NCI-H1092 (cell line): ENCODE measurements at places on chromosomes 7 and 10.

DNA sequence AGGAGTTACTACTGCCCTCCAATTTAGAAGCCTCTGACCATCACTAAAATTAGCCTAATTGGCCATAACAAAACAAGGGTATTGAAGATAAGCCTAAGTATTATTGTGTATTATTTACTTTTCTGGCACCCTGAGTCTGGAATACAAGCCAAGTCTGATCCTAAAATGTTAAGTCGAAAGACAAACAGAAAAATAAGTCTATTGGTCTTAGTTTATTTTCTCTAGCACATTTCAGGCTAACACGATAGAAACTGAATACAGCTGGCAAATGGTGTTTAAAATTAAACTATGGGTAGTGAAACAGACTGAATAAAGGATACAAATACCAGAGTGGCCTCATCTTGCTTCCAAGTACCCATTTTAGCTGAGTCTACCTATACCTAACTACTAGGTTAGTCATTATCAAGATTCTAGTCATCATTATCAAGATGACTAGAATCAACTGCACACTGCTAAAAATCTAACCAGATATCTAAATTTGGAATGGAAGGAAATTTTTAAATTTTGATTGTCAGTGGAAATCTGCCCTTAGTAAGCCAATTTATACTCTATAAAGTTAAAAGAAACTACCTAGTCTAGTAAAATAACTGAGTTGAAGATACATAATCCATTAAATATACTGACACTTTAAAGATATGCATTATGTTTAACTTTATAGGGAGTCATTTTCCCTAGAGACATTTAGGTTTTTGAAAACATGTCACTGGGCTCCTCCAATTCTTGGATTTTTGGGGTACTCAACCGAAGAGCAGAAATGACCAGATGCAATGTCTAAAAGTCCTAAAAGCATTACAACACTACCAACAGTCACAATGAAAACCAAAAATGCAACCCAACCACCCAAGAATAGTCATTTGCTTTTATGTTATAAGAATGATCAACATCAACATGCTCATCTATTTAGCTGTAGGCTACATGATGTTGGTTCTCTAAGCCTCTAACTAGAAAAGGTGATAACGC, 80.9 kb downstream of the NT5C2 start:
- DNase-seq, result no peak

GRCh38 chr10:16049050-16049449, 188.7 kb upstream of the MINDY3 start:
- no peak for DNase-seq

DNA sequence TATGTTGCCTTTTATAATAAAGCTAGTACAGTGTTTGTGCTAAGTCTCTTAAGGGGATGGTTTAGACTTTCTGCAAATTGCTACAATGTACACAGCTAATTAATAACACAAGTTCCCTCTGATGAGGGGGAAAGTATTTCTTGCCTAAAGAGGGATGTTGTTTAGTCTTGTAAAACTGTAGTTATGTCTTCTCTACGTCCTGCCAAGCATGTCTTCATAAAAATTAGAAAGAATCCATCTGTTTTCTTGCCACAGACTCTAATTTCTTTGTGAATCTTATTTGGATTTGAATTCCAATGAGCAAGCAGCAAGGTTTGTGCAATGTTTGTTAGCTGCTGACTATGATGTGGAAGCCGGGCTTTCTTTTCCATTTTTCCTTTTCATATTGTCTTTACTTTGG, 28.2 kb downstream of the ADARB2 start:
- no peak for DNase-seq

- no peak for DNase-seq
Observed at GRCh38 chr7:84536271-84536870, 341.8 kb upstream of the SEMA3A start.

GRCh38 chr7:51182636-51183166, 133.9 kb downstream of the COBL start:
- no peak for DNase-seq

DNA sequence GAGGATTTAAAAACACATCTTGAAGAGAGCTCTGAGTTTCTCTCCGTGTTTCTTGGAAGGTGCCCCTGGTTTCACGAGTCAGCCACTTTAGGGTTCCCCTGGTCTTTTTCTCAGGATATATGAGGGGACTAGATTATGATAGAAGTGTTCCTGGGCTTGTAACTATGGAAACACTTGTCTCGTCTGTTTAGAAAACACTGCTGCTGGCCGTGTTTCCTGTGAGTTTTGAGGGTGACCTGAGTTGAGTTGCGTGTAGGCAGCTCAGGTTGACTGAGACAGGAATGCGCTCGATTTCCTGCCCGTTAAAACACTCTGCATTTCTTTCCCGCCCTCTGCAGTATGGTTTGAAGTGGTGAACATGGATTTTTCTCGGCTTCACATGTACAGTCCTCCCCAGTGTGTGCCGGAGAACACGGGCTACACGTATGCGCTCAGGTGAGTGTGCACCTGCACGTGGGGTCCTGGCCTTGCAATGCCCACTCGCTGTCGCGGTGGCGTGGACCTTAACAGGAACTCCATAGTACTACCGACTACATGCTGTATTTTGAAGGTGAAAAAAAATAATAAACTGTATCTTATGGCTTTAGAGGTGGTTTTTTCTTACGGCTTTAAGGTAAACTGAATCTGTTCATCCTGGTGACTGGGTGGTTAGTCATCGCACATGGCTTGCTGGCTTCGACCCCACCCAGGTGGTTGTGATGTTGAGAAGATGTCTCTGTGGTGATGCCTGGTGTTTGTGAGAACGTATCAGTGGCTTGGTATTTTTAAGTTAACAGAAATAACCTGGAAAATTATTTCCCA, at the start of gene SUN1:
TSS of gene SUN1 (plus strand) at position 310 of the 801 bp plus-strand sequence. CDS start at position 359, 49 bp downstream.
- no peak for DNase-seq

- no peak for DNase-seq
Observed at GRCh38 chr10:26000971-26001370, 66.9 kb downstream of the MYO3A start.

GRCh38 chr7:47444376-47445098, 137.4 kb downstream of the TNS3 start:
- DNase-seq, result no peak

DNA sequence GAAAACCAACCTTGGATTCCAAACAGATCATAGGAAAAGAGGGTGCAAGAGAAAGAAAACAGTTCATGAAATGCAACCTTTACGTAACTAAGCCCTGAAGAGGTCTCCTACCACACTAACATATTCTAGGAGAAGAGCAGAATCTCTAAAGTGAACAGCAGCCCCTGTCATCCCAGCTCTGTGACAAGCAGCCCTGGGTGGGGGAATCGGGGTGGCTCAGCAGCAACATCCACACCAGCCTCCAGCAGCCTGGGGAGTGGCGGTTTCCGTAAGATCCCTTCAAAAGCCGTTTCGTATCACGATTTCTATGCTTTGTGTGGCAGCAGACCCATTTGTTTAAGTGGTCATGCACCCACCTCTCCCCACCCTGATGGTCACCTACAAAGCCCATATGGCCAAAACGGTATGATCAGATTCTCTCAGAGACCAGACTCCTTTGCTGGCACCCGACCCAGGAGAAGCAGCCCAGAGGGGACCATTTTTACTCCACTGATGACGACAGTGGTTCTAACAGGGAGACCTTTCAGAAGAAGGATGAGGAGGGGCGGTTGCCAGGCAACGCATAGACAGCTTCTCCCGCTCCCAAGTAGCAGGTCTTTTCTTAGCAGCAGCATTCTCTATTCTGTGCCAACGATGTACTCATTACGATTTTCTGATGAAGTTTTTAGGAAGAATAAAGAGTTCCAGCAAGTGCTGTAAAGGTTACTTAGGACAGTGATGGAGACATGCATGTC, 300.6 kb downstream of the DNAJB6 start:
- no peak for DNase-seq

DNA sequence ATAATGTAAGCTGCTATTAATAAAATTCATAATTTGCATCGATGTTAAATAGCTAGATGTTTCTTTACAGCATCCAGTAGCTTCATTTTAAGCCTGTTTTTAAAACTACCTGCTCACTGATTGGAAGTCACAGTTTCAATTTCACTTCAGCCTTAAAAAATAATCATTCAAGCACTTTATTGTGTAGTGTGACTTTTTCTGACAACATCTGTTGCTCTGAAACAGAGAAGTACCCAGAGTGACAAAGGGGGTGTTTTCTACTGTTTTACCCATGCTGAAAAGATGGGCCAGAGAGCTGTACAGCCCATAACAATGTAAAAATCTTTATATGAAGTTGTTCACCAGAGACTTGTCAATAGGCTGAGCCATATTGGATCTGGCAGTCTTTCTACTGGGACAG, 437.2 kb downstream of the MDFIC start:
- DNase-seq, result no peak

DNA sequence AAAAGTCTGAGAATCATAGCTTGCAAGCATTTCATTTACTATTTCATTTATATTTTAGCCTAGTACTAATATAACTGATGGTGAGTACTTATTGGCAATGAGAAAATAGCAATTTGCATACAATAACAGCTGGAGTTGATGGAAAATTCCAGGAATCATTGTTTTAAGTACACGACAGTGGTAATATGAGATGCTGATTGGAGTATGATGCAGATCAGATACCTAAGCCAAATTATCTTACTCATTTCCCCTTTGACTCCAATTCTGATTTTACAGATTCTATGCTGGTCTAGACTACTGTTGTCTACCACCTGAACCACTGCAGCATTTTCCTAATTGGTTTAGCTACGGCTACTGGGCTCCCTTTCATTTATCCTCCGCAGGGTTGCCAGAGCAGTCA, 36.7 kb downstream of the GNG11 start:
- DNase-seq, result no peak

DNA sequence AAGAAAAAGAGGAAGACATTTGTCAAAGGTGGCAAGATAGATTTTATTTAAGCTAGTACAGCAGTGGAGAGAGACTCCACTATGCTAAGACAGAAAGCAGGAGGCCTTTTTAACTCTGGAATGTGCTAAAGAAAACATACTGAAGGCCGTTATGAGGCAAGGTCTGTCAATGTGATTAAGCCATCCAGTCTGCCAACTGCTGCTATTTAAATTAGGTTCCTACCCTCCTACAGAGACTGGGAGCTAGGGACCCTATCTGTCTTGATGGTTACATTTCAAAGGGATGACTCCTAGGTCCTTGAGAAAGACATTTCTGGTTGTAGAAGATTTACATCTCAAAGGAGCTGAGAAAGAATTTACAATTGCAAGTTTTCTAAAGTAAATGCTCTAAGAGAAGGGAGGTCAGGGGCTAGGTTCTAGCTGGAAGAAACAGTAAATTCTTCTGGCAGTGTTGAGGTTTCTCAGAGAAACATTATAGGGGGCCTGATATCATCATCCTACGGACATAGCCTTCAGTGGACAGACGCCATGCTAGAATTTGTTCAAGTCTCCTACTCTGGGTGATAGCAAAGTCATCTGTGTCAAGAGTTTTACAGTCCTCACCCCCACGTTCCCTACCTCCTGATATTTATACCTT, 211.6 kb downstream of the PHF14 start:
- DNase-seq, result no peak

- no peak for DNase-seq
Observed at GRCh38 chr10:4804465-4804864, 21.5 kb upstream of the AKR1E2 start.

DNA sequence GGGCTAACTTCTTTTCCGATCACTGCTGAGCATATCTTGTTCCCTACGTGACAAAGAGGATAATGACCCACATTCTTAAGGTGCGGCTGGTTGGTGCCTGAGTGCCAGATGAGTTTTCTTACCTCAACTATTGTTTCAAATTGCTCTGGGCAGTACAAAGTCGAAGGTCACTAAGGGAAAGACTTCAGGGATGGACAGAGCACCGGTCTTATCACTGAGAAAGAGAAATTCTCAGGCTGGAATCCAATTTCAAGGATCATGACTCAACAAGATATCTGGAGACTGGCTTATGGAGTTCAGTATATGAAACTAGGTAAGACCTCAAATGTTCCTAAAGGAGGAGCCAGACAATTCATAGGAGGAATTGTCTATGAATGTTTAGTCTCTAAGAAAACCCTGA, 780.3 kb downstream of the SUGCT start:
- no peak for DNase-seq

DNA sequence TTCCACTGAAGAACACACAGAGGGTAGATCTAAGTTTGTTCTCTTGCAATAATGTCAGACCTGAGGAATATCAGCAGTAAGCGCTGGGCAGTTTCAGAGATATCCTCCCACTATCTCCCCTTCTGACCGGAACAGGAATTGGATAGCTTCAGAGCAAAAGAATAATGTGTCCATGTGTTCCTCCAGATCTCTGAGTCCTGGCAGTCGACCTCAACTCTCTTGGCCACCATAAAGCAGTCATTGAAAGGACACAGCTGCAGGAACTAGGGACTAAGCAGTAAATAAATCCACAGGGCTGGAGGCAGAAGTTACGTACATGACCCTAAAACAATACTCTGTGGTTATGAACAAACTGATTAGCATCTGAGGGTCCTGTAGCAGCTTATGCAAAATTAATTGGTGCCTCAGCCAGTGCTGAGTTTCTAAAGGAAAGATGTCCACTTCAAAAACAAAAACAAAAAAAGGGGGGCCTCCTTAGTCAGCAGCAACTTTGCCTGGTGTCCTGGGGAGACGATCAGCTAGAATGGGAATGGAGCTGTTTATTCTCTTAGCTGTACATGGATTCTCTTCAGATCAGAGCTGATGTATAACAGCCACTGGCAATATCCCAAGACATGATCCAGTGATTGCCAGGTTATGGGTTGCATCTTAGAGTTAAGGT, 6.4 kb upstream of the PRTFDC1 start:
- DNase-seq, result no peak

DNA sequence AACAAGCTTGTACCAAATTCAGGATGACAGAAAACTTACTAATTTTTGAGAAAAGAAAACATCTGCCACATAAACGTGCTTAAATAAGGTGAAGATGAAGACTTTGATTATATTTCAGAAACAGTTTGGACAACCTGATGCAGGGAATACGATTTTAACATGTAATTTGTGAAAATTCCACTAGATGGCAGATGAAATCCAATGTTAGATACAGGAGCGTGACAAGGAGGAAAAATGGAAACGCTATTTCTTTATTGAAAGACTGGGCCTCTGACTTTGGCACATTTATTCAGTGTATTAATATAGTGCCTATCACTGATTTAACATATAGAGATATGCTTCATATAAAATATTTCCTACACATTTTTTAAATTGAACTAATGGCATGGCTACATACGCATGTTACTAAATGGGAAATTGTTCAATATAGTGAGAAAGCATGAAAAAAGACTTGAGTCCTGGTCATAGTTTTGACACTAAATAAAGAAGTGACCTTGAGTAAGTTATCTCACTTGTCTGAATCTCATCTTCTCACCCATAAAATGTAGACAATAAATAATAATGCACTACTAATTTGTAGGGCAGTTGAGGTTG, 60.7 kb downstream of the CD36 start:
- peak; percentile 68 for DNase-seq

GRCh38 chr10:127990846-127991542, 84.1 kb downstream of the PTPRE start:
- DNase-seq, result no peak

DNA sequence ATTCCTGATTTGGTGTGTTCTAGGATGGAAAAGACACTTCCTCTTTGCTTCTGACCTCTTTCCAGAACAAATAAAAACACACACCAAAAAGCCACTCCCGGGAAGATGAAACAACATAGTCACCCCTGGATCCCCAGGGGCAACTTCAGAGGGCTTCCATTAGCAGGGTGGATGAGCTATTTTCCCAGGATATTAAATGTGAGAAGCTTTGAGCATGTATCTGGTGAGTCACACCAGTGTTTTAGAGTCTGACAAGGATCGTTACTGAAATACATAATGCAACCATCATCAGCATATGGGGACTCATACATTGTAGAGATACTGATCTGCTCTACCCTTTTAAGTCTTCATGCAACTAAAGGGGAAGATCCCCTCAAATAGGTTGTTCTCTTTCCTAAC, 115.5 kb upstream of the ZNF438 start:
- DNase-seq, result no peak

- no peak for DNase-seq
Observed at GRCh38 chr7:85716353-85716752, 529.5 kb upstream of the SEMA3D start.
